SJCRH30 (cell line): ENCODE measurements at places on chromosomes 1 and 21. TPM values are rescaled to one million over a fixed set of nuclear protein-coding genes. Genes with fewer than 3 reads are reported as not detected.

GRCh38 chr1:118102445-118102844 is 82.6 kb downstream of the SPAG17 start:
- DNase-seq = no peak

DNA sequence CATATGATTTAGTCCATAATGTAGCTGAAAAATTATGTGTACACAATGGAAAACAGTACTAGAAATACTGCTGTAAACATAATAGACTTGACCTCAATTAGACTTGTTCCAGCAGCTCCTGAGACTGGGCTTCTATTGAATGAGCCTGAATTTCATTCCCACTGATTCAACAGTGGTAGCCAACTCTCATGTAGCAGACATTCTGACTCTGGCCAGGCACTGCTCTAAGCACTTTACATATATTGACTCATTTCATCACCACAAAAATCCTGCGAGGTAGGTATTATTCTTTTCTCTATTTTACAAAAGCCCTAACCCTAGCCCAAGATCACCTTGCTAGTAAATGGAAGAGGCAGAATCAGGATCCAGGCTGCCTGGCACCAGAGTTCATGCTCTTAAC is 12.8 kb upstream of the CTSS start:
- DNase-seq = no peak

GRCh38 chr1:168822911-168823310 is 93.9 kb upstream of the DPT start:
- DNase-seq = no peak

DNA sequence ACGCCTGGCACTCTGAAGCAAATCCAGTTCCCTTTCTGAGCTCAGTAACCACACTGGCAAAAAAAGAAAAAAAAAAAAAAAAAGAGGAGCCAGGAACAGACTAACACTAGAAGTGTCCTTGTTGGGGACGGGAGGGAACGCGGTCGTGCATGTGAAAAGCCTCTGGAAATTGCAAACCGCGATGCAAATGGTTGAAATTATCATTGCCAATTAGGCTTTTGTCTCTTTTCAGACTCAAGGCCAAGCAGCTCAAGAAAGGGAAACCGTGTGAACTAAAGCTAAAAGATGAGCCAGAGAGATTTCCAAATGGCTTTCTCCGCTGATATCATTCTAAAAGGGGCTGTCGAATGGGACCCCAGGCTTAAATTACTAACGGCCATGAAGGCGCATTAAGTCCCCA is 13.5 kb downstream of the TRABD2B start:
- no peak for DNase-seq

- no peak for DNase-seq
Measured at GRCh38 chr1:110280126-110280525, 59.1 kb upstream of the RBM15 start.

- no peak for DNase-seq
Measured at GRCh38 chr1:98962156-98962555, 42.5 kb downstream of the PLPPR5 start.

DNA sequence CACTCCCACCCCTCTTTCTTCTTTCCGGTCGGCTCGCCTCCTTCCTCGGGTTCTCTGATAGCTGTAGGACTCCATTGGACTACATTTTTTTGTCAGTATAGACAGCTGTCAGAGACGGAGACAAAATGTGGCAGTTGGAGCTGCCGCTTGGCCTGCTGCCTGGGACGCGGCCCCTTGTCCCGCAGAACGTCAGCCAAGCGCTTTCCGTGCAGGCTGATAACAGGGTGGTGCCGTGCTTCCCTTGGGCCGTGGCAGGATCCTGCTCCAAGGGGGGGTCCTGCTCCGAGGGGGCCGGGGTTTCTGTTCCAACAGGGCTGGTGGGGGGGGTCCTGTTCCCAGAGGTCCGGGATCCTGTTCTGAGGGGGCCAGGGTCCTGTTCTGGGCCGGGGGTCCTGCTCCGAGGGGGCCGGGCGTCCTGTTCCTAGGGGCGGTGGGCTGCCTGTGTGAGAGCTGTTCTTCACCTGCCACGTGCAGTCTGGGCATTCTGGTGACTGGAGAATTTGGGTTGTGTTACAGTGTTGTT is 4.9 kb downstream of the SKI start:
- DNase-seq = peak; percentile 37

- DNase-seq = no peak
Measured at GRCh38 chr1:53938136-53938830, 7.2 kb downstream of the IFT25 start.

DNA sequence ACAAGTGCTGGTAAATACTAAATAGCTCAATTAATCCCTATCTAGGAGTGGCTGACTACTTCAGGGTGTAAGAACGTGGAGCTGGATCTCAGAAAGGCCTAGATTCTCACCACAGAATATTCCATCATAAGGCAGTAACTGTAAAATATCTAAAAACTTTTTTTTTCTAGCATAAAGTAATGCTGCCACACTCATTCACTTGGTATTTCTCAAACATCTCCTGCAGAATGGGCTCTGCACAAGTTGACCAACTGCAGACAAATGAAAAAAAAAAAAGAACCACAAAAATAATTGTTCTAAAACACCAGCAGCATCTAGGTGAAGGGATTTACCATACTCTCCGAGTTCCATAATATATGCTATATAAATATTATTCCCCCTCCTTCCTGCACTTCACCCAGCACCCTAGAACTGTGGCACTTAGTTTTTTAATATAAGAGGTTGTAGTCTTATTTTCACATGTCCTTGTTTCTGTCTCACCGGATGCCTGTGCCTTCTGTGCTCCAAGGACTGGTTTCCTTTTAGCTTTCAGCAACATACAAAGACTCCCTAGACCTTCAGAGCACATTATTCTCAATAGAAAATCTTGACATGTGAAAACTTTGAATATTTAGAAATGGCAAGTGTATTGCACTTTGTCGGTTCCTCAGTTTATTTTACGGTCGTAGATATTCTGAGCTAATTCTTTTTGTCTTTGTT is 8.9 kb downstream of the VSIG8 start:
- DNase-seq = no peak

GRCh38 chr1:167132301-167133010 is 38.6 kb downstream of the STYXL2 start:
- DNase-seq = no peak

GRCh38 chr21:29125191-29125590 is 5.3 kb upstream of the MAP3K7CL start:
- no peak for DNase-seq

- peak; percentile 55 for DNase-seq
Measured at GRCh38 chr1:85048296-85049064, at the start of gene MCOLN3. MCOLN3 (minus strand) TSS chr1:85048500; CDS start chr1:85045360, 3,140 bp downstream.

- no peak for DNase-seq
Measured at GRCh38 chr1:94119306-94119705, 1.6 kb downstream of the ABCA4 start.

DNA sequence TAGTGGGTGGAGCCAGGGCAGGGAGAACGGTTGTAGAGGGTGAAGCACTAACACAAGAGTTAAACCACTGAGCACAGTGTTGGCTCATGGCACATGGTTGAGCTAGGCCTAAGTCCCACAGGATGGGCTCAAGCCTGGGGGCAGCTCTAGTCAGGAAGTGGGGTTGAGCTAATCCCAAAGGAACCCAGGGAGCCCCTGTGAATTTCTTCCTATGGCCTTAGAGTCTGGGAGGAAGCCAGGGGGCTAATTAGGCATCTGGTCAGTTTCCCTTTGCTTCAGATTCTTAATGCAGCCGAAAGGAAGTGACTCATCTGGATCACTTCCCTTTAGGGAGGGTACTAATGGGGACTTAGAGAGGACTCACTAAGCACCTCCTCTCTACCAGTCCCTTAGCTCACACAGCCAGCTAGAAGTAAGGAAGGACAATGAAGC is 10.1 kb downstream of the CFAP45 start:
- peak; percentile 41 for DNase-seq

DNA sequence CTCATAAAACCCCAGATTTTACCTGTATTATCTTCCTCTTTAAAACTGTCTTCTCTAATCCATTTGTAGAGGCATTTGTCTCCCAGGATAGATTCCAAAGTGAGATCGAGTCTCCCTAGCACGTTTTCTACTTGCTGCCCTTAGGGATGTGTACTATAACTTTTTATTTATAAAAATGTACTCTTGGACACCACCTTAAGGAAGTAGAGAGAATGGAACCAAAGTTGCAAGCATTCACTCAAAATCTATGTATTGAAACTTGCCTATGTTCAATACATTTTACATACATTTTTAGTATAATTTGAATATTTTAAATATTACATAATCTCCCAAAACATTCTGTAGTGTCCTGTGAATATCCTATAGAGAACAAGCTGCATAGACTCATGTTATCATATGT is 842 bp upstream of the SPRR2A start:
- no peak for DNase-seq

DNA sequence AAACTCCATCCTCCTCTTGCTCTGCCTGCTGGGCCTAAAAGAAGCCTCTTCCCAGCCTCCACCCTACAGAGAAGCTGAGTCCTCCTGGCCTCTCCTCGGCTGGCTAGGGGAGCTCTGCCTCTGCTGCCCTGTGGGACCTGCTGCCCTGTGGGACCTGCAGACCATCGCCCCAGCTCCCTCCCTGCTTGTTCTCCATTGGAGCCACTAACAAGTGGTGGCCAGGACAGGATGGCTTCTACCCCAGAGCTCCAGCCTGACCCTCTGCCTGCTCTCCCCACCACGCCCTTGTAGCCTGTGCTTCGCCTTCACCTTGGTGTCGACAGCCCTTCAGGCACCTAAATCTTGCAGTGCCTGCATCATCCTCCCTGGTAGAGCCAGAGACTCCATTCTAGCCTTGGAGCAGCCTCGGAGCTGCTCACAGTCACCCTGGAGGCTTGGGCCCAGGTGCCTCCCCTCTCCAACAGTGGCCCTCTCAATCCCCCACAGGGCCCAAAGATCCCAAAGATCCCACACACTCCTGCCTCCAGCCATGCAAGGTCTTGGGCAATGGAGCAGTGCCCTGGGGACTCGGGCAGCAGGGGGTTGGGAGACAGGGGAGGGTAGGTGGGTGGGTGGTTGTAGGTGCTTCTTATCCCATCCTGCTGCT is 3.0 kb downstream of the EPS8L3 start:
- DNase-seq = no peak

- DNase-seq = peak; percentile 88
Measured at GRCh38 chr1:16189921-16190621, 22.4 kb downstream of the ARHGEF19 start.

GRCh38 chr21:39016740-39017315 is 166.4 kb downstream of the PSMG1 start:
- no peak for DNase-seq

GRCh38 chr1:54397980-54398379 is 8.2 kb downstream of the SSBP3 start:
- no peak for DNase-seq

- DNase-seq = no peak
Measured at GRCh38 chr1:197141575-197141974, 4.9 kb downstream of the ASPM start.

GRCh38 chr1:39657402-39657801 is 14.5 kb downstream of the NT5C1A start:
- no peak for DNase-seq

- DNase-seq = no peak
Measured at GRCh38 chr1:201370500-201370899, 7.0 kb downstream of the TNNT2 start.

DNA sequence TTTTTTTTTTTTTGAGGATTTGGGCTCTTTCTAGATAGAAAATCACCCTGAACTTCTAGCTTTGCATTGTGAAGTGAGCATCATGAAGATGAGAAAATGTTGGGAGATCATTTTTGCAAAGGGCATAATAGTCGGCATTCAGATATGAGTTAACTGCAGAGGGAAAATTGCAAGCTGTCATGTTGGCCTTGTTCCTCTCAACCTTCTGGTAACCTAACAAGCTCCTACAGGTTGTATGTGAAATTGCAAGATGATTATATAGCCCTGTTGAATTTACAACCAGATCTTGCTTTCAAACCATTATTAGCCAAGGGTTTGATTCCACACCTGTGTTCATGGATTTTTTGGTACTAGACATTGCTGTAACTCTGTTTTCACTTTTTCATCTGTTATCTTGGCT is 2.2 kb downstream of the ELOA start:
- DNase-seq = no peak

- no peak for DNase-seq
Measured at GRCh38 chr1:25145775-25146393, 86.4 kb downstream of the SYF2 start.

- DNase-seq = no peak
Measured at GRCh38 chr1:64482720-64483119, 12.8 kb downstream of the CACHD1 start.

DNA sequence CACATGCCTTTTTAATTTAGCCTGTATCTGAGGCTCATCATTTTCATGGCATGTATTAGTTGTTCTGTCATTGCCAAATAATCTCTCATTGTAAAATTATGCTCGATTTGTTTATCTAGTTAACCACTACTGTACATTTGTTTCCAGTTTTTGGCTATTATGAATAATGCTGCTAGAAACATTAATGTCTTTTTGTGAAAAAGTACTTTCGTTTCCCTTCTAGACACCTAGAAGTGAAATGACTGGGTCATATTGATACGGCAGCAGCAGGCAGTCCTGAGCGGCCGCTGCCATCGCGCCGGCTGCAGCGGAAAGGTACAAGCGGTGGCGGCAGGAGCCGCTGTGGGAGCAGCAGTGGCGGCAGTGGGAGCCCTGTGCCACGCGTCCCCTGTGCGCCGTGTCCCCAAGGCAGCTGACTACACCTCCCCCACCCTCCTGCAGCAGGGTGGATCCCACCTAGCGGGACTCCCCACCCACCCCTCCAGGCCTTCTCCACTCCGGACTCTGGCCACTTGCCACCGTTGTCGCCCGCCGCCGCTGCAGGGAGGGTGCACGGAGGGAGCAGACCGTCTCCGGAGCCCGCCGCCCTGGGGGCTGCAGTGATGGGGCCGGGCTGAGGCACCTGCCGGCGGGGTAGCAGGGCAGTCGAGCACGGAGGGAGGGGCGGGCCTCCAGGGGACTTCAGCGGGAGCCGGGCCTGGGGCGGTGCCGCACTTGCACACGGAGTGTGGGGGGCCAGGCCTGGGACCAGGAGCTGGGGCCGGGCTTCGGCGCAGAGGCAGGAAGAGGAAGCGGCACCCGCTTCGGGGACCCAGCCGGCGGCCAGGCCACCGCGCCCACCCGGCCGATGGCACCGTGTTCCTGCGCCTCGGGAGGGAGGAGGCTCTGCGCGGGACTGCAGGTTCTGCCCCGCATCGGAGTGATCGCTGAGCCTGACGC is 66.8 kb upstream of the RGS7 start:
- DNase-seq = no peak

GRCh38 chr1:108199201-108199691 is 897 bp downstream of the SLC25A24 start:
- DNase-seq = peak; percentile 18

GRCh38 chr1:76430531-76430930 is 356.0 kb downstream of the ST6GALNAC3 start:
- DNase-seq = no peak

- no peak for DNase-seq
Measured at GRCh38 chr21:25300632-25301031, 306.6 kb downstream of the MRPL39 start.

ABCG1 gene
- 0.03 and 0.04 TPM in 2 replicates for total RNA-seq

CLDN17 gene
- total RNA-seq = not detected in 2 replicates

S100A12 gene
- total RNA-seq = not detected in 2 replicates

CYP2J2 gene
- total RNA-seq = 1.9 and 2.6 TPM in 2 replicates

FCRL5 gene
- total RNA-seq = 0.02 TPM in 1 of 2 replicates, not detected in the other

FCGR2B gene
- not detected in 2 replicates for total RNA-seq

CRABP2 gene
- total RNA-seq = 0.43 and 0.85 TPM in 2 replicates

MCM3AP gene
- 39.8 and 49.2 TPM in 2 replicates for total RNA-seq
